ENCODE measurements at places on chromosomes 4 and X.

DNA sequence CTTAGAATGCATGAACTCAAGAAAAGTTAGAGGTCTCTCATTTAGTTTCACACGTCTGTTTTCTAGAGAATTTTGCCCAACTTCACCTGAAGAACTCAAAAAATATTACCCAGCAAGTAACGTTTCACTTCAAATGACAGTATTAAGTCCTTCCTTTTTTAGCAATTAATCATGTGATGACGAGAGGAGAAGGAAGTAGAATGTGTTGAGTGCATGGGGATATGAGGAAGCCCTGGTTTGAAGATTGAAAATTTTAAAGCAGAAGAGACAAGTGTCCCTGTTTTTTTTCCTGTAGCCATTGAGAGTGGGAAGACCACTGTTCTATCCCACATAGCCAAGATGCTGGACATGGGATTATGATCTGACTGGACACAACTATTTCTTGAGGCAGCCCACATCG lies 406.3 kb upstream of the CPEB2 start:
- DNase-seq: no peak

- DNase-seq: no peak
Measured at GRCh38 chr4:38523054-38523453, 140.9 kb upstream of the KLF3 start.

- no peak for DNase-seq
Measured at GRCh38 chrX:68832516-68833447, 4.0 kb downstream of the EFNB1 start.

GRCh38 chr4:83569987-83570386 lies 34.1 kb downstream of the GPAT3 start:
- DNase-seq: no peak

- DNase-seq: no peak
Measured at GRCh38 chr4:165839615-165840333, 33.3 kb upstream of the TLL1 start.

DNA sequence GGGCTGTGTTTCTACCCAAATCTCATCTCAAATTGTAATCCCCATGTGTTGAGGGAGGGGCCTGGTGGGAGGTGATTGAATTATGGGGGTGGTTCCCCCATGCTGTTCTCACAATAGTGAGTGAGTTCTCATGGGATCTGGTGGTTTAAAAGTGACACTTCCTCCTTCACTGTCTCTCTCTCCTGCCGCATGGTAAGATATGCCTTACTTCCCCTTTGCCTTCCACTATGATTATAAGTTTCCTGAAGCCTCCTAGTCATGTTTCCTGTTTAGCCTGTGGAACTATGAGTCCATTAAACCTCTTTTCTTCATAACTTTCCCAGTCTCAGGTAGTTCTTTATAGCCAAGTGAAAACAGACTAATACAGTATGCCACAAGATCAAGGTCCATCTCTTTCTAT lies 70.0 kb upstream of the MSX1 start:
- no peak for DNase-seq

DNA sequence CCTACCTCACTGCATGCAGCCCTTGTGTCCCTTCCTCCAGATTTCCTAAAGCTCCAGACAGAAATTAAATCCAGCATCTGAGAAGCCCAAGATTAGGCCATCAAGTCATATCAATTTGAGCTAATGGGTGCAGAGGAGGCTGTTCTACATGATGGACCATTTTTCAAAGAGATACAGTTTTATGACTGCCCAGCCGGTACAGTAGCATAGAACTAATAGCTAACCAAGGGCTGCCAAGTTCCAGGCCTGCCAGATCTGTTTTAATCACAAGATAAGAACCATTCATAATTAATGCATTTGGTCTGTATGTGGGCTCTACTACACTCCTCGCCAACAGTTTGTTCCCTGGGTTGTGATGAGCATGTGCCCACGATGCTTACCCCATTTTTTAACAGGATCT lies 73.9 kb upstream of the PLAC1 start:
- DNase-seq: no peak

DNA sequence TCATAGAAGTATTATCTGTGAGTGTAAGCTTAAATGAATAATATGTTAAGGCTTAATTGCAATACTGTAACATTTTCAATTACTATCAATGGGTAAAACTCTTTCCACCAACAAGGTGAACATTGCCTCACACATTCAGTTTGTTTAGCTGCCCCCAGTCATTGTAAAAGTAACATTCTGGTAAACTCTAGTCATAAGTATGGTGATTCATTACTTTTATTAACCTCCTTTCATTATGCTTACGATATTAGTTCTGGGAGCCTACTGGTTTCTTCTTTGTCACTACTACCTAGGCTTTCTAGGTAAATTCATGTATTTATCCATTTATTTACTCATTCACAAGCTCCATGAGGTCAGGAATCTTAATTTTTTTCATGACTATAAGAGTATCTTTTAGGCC lies 412.8 kb upstream of the SLIT2 start:
- DNase-seq: no peak

DNA sequence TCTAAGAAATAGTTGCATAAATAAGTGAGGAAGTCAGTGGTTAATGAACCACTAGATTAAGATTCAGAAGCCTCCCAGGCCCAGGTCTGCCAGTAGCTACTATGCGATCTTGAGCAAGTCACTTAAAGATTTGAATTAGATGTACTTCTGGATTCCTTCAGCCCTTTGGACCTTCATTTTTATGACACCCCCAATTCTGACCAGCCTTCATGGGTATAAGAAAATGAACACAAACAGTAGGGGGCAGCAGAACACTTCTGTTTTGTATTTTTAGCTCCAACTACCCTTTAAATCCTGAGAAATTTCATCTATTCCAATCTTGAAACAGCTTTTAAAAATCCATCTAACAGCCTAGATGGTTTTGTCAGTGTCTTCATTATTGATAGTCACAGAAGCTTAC lies 19.0 kb downstream of the TMEM47 start:
- DNase-seq: no peak

GRCh38 chr4:188683571-188683970 lies 544.3 kb downstream of the TRIML1 start:
- no peak for DNase-seq

DNA sequence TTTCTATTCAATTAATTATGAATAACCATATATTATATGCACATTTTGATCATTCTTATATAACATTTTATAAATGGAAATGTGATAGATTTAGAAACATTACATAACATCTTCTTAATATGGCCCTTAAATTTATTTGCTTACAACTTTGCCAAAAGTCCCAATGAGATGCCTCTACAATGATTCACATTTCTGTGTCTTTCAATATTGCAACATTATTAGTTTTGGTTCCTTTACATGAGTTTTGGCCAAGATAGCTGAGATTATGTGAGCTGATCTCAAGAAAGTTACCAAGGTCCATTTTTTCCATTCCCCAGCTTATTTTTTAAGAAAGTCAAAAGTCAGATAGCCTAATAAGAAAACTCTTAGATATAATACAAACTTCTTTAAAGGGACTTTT lies 361.2 kb downstream of the PCDH7 start:
- no peak for DNase-seq

GRCh38 chr4:41375561-41375960 lies 118.8 kb downstream of the UCHL1 start:
- DNase-seq: no peak

- no peak for DNase-seq
Measured at GRCh38 chr4:13849778-13850177, 222.3 kb upstream of the BOD1L1 start.

- DNase-seq: no peak
Measured at GRCh38 chr4:5962416-5962815, 55.8 kb downstream of the C4orf50 start.

GRCh38 chr4:180557348-180557747 lies 1685.9 kb upstream of the TENM3 start:
- no peak for DNase-seq

DNA sequence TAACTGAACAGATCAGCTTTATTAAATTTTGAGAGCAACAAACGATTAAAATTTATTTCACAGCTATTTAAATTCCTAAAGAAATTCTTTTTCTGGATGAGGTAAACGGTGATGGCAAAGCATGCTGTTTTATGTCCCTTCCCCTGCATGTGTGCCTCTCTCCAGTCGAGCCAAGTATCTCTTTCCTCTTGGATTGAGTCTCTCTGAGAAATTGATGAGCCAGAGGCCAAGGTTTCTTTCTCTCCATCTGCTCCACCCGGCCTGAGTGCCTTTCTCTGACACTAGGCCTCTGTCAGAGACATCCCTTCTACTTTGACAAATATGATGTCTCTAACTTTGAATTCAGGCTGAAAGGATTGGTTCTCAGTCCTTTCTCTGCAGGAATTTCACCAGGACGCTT lies 42.6 kb upstream of the PARM1 start:
- no peak for DNase-seq

- no peak for DNase-seq
Measured at GRCh38 chrX:47523713-47524166, 37.3 kb upstream of the ARAF start.

GRCh38 chr4:85600501-85600900 lies 125.6 kb downstream of the ARHGAP24 start:
- no peak for DNase-seq

DNA sequence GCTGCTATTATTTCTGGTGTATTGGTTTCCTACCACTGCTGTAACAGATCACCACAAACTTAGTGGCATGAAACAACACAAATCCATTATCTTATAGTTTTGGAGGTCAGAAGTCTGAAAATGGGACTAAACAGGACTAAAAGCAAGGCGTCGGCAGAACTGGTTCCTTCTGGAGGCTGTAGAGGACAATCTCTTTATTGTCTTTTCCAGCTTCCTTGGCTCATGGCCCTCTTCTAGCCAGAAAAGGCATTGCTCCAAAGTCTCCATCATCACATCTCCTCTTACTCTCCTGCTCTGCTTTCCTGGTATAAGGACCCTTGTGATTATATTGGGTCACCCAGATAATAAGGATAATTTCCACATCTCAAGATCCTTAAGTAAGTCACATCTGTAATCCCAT lies 121.9 kb downstream of the CLCN4 start:
- DNase-seq: no peak

- DNase-seq: no peak
Measured at GRCh38 chr4:141229408-141230101, 8.9 kb downstream of the ZNF330 start.

GRCh38 chr4:19832411-19832810 lies 419.3 kb upstream of the SLIT2 start:
- DNase-seq: no peak

DNA sequence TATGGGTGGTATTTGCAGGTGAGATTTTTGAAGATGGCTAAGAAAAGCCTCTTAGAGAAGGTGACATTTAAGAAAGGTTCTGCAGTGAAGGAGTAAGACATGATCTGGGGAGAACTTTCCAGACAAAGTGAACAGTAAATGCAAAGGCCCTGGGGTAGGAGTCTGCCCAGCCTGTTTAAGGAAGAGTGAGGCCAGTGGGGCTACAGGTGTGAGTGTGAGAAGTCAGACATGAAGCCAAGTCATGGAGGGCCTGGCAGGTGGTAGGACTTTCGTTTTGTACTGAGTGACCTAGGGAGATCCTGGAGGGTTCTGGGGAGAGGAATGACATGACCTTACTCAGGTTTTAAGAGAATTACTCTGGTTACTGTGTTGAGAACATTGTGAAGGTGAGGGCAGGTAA lies 21.5 kb downstream of the COQ2 start:
- DNase-seq: no peak

- no peak for DNase-seq
Measured at GRCh38 chr4:93103042-93103441, 725.5 kb upstream of the ATOH1 start.

DNA sequence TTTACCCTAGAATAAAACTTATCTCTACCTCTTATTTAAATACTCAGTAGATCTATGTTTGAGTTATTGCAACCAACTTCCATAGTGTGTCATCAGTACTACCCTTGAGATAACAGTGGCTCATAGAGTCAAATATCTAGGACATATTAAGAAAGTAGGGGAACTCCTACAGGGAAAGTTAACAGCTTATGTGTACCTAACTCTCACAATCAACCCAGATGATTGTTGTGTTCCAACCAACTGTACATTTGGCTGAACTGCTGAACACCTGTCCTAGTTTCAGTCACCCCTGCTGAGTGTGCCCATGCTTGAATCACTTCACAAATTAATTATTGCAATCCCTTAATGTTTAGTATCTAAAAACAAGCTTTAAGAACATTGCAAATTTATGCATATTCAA lies 244.2 kb upstream of the GRID2 start:
- no peak for DNase-seq

DNA sequence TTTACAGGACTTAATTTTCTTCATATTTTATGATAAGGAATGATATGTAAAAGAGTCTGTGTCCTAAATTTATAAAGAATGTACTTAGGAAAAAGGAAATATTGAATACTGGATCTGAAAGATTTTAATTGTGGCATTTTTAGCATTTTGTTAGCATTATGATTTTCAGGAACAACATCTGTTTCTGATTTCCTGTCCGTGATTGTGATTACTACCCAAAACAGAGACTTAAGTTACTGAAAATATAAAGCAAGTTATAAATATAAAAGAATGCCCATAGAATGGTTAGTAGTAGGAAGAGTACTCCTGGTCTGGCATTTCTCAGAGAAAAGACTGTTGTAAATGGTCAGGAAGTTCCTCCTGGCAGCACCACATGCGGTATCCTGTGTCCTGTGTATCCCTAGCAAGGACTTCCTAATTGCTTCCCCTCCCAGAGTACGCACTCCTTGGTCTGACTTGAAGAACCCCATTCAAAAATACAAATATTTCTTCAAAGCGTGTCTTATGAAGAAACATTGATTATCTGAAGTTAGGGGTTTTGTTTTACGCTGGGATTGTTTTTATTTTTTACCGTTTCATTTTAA lies 88.9 kb downstream of the RS1 start:
- no peak for DNase-seq

- DNase-seq: no peak
Measured at GRCh38 chr4:95508421-95508820, 40.4 kb downstream of the UNC5C start.

DNA sequence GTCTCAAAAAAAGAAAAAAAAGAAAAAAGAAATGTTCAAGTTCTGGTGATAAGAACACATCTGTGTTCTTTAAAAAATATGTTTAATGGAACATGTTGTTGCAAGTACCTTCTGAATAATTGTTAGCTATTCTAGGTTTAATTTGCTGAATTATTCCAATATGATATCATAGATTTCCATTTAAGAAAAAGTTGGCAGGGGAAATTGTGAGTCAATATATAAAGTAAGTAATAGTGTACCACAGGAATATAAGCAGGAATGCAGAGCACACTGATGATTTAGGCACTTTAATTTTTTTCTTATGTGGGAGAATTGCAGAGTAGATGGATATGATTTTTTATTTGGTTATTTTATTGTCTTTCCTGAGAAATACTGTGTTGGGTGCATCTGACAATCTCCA lies 190.7 kb downstream of the RPA4 start:
- no peak for DNase-seq

- no peak for DNase-seq
Measured at GRCh38 chr4:100935090-100935489, 412.2 kb downstream of the PPP3CA start.

DNA sequence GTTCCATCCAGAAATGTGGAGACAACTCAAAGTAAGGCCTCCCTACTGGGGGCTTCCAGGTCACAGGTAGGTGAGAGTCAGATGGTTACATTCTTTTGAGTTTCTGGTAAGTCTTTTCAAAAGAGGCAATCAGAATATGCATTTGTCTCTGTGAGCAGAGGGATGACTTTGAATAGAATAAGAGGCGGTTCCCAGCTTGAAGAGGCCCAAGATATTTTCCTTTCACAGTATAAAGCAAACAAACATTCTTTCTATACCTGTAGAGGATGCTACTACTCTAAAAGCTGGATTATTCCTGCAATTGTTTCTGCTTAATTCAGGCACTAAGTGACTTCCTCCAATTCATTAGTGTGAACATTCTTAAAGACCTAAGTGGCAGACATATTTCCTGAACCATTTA lies 44.4 kb downstream of the DIAPH2 start:
- no peak for DNase-seq

All from CD8-positive, alpha-beta T cell (primary cell).